ENCODE measurements at places on chromosomes 2 and 18. TPM values are rescaled to one million over a fixed set of nuclear protein-coding genes. Genes with fewer than 3 reads are reported as not detected.

VAMP5 gene
- polyA plus RNA-seq: 80.1 TPM

SLC23A3 gene
- 13.0 TPM for polyA plus RNA-seq

RAB27B gene
- polyA plus RNA-seq: 3.8 TPM

DES gene
- 24.6 TPM for polyA plus RNA-seq

GPR45 gene
- 0.12 TPM for polyA plus RNA-seq

ALPI gene
- polyA plus RNA-seq: 37.7 TPM

C1GALT1C1L gene
- polyA plus RNA-seq: not detected

PMAIP1 gene
- polyA plus RNA-seq: 7.5 TPM

GRCh38 chr2:52884761-52885352, 882.7 kb upstream of the CHAC2 start:
- DNase-seq: no peak

DNA sequence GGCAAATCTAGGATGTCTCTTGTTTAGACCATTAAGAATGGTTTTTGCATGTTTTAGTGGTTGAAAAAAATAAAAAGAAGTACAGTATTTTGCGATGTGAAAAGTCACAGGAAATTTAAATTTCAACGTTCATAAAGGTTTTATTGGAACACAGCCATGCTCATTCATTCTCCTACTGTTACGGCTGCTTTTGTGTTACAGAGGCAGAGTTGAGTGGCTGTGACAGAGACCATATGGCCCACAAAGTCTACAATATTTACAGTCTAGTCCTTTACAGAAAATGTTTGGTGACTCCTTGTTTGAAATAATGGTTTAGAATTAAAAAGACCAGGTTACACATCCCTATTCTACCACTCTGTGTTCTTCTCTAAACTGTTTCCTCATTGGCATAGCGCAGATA, 48.1 kb downstream of the MYOM1 start:
- no peak for DNase-seq

DNA sequence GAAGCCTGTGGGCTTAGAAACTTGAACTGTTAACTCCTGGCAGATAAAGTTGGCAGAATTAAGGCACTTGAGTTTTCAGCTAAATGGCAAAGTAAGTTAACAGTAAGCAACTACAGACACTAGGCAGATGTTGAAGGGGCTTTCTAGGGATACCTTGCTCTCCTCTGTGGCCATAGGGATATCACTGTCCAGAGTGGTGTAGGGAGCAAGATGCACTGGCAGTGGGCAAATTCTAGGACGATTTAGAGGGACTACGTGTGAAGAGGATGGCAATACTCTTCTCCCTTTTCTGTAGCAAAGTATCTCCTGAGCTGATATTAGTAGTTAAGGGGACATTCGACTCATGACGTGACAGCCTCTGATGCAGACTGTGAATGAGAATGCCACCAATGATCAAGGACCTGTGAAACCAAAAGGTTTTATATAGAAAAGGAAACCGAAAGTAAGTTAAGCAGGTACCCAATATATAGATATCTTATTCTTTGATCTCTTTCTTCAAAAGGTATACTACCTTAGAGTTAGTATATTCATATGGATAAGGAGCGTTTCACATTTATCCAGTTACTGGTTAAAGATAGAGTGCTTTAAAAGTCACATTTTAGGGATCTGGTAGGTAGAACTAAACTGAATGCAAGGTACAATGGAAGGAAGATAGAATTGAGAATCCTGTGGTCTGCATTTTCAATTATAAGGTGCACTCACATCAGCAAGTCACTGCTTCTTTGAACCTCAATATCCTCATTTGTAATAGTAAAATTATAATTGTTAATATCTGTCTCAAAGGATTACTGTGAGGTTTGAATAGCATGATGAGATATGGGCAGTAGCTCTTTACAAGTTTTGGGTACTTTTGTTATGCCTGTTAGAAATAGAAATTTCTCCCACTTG, 106.4 kb downstream of the KCNH7 start:
- peak; percentile 16 for DNase-seq

DNA sequence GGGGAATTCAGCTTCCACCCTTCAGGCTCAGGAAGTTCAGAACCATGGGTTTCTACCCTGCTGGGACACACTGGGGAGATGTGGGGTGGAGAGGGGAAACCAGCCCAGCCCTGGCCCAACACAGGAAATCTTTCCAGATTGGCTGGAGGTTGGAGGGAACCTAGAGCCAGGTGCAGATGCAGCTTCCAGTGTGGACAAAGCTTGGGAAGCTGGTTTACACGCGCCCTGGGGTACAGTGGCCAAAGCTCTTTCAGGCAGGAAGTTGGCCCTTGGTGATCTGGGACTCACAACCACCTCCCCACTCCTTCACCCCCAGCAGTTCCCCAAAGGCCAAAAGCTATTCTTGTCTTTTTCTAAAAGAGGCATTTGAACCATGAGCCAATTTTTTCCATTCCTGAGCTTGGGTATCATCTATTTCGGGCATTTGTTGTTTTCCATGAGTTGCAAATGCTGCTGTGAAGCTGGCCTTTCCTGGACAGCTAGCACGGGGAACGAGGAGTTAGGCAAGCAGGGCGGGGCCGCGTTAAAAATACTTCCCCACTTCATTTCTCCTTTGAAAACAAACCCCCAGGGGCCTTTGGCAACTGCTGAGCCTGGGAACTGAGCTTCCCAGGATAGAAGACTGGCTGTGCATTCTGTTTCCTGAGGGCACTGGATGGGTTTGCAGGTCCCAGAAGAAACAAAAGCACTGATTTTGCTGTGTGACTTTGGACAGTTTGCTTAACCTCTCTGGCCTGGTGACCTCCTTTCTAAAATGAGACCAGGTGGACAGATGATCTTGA, 3.1 kb upstream of the ARID5A start:
- DNase-seq: no peak

GRCh38 chr18:2901423-2901985, 54.7 kb downstream of the EMILIN2 start:
- no peak for DNase-seq

GRCh38 chr2:46297546-46298271, 502 bp downstream of the EPAS1 start:
- peak; percentile 91 for DNase-seq

GRCh38 chr2:40559175-40559574, 107.3 kb upstream of the SLC8A1 start:
- DNase-seq: no peak

- DNase-seq: no peak
These were observed 183.8 kb upstream of the CTAGE1 start for GRCh38 chr18:22601481-22601880.

- no peak for DNase-seq
These were observed 96.8 kb upstream of the TRIB2 start for GRCh38 chr2:12619975-12620374.

GRCh38 chr2:73350035-73350691, 35.5 kb upstream of the ALMS1 start:
- DNase-seq: no peak

DNA sequence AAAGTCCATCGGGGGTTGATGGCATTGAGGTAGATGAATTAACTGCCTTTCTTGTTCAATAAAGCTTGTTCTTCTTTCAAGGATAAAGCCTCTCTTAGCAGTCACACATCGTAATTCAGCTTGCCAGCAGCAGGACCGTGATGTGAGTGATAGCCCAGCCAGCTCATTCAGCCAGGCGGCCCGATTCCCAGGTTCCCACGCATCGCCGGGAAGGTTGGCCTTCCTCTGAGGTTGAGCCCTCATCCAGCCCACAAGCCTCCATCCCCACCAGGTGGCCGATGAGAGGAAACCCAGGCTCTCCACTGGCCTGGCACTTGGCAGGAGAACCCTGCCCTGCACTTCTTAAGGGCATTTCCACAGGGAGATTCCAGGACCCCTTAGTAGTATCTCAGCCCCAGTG, 4.7 kb downstream of the AGAP1 start:
- DNase-seq: no peak

- DNase-seq: peak; percentile 86
These were observed 80.5 kb upstream of the ITPRID2 start for GRCh38 chr2:181810823-181811695.

- no peak for DNase-seq
These were observed 64.9 kb upstream of the CAPN13 start for GRCh38 chr2:30871980-30872789.

DNA sequence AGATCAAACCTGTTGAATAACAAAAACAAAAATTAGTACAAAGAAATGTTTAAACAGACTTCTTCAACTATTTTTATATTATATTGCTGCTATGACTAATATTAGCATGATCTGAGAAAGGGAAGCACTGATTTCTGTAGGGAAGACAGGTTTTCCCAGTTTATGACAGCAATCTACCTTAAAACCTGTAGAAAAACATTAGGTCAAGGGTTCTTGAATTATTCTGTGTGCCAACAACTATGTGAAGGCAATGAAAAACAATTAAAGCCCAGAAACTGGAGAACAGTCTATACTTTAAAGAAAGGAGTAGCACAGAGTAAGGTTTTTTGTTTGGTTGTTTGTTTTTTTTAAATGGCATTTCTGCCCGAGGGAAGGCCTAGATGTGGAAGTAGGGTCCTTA, 23.3 kb downstream of the PUM2 start:
- DNase-seq: no peak

GRCh38 chr2:68721482-68722101, 13.0 kb upstream of the ARHGAP25 start:
- DNase-seq: no peak

- no peak for DNase-seq
These were observed 190.1 kb downstream of the NDUFA10 start for GRCh38 chr2:239835056-239835455.

DNA sequence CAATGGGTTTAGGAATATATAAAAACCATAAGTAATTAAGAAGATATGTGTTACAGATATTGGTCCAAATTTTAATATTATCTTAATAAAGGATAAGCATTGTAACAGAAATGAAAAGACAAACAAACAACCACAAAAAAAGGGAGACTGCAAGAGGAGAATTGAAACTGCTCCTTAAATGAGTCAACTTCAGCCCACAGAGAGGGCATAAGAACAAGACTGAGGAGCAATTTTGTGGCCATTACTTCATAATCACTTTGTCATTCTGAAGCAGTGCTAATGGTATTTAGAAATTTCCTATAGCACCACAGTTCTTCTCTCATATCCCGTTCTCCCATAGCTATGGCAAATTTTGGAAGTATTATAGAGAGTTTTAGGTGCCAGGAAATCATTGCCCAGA, 193.2 kb upstream of the HNMT start:
- no peak for DNase-seq

DNA sequence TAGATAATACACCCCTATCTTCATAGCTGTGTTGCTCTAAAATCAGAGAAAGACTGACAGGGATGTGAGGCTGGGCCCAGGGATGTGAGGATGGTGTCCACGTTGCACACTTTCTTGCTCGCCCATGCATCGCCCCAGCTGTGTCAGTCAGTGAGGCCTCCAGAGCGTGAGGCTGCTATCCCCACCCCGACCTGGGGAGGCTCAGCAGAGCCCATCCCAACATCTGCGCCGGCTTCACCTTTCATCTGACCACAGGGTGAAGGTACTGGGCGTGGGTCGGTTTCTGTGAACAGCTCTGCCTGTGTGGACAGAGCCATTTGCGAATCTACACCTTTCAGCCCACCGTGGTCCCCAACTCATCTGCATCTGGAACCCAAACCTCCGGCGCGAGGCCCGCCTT, 255.7 kb downstream of the HDAC4 start:
- no peak for DNase-seq

GRCh38 chr2:187252063-187252462, 196.0 kb downstream of the CALCRL start:
- no peak for DNase-seq

GRCh38 chr2:42844901-42845821, 52.8 kb upstream of the HAAO start:
- peak; percentile 44 for DNase-seq

GRCh38 chr2:125371867-125372266, 1284.1 kb upstream of the GYPC start:
- no peak for DNase-seq

All from small intestine (tissue), 16 donors.